ENCODE measurements at places on chromosomes 11 and 22.

DNA sequence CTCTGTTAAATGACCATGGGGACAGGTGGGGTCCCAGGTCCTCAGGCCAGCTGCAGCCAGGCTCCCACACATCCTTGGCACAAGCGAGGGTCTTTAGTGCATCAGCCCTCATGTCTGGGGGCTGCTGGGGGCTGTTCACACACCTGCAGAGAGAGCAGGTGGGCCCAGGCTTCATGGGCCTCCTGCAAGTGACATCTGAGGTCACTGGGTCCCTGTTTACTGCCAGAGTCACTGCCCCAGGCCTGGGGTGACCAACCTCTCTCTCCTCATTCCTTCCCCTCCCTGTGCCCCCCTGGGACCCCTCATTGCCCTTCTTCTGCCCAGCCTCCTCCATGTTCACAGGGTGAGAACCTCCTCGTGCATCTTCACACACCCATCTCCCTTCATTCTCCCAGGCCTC, 92.4 kb downstream of the RTL6 start:
- DNase-seq = no peak

DNA sequence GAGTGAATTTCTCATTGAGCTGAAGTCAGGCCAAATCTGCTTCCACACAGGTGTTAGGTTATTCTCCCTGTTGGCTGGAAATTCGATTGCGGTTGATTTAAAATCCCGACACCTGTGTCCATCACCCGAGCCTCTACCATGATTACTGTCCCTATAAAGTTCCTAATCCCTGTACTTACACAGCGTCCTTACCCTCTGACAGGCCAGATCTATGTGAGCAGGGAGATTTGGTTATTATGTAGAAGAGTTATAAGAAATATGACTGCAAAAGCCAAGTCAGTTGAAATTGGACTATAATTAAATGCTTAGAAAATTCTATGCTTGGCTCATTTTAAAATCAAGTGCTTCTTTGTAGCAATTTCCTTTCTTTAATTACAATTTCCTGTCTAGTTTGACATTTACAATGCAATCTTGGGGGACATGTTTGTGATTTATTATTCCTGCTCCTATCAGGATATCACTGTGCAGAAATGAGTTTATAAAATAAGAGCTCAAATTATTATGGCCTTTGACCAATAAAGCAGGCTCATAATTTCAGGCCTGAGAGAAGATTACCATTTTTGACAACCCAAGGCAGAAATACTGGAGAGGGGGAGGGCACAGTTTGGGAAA, 32.5 kb upstream of the LMO1 start:
- no peak for DNase-seq

GRCh38 chr11:128379587-128380580, 207.5 kb downstream of the ETS1 start:
- peak; percentile 19 for DNase-seq

DNA sequence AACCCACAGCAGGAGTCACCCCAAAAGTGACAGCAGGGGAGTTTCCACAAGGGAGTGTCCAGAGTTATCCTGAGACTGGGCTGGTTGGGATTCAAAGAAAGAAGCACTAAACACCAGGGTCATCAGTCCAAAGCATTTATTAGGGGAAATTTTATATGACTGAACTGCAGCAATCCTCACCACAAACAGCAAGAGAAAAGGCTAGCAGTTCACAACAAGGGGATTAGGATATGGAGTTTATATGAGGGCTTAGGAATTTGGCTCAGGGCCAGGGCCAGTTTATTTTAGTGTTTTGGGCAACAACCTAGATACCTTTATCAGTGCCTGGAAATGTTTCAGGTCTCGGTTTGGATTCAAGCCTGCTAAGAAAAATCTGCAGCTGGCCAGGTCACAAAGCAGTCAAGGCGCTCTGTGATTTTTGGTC, 4.6 kb upstream of the TMEM126A start:
- DNase-seq = no peak

DNA sequence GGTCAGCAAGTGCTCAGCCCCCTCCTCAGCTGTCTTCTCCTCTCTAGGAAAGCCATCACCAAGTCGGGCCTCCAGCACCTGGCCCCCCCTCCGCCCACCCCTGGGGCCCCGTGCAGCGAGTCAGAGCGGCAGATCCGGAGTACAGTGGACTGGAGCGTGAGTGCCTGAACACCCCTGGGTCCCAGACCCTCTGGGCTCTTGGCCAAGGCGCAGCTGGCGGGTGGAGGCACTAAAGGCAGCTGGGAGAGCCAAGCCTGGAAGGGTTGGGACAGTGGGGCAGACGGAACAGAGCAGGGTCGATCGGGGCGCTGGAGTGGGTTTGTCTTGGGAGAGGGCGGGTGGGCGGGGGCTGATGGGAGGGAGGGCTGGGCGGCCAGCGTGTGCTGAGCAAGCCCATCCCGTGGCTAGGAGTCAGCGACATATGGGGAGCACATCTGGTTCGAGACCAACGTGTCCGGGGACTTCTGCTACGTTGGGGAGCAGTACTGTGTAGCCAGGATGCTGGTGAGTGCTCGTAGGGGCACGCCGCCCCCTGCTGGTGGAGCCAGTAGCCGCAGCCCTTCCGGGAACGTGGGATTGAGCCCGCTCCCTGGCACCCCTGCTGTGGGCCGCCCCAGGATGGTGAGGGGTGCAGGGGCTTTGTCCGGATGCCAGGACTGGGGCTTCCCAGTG, 14.1 kb upstream of the MDK start:
- peak; percentile 51 for DNase-seq

DNA sequence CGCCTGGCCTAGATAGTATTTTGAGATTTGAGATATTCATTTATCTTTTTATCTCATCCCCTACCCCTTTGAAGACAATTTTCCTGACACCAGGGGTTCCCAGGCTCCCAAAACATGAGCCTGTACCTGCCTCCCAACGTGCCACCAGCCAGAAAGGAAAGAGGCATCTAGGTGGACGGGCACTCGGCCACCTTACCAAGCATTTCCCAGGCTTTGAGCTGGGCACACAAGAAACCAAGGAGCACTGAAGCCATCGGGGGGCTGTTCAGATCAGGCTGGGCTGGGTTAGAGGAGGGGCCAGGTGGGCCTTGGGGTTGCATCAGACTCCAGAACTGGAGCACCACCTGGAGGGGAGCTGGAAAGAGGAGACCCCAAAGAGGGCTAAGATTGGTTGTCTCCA, 28.5 kb upstream of the BAIAP2L2 start:
- DNase-seq = no peak

DNA sequence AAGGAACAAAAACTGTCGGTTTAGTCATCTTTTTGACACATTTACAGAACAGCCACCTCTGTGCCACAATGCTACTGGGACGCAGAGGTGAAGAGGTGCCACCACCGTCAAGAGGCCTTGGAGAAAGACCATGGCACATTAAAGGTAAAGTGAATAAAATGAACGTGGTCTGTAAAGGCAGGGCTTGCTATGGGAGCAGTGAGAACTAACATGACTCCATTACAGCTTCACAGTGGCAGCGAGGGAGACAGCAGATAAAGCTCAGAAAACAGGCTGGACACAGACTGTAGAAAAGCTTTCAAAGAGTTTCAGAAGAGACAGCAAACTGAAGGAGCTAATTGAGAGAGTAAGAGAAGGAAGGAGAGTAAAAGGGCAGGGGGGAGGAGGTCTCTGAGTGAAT, 102.9 kb downstream of the GAB2 start:
- DNase-seq = no peak

GRCh38 chr11:17475666-17476316, 854 bp downstream of the ABCC8 start:
- no peak for DNase-seq

DNA sequence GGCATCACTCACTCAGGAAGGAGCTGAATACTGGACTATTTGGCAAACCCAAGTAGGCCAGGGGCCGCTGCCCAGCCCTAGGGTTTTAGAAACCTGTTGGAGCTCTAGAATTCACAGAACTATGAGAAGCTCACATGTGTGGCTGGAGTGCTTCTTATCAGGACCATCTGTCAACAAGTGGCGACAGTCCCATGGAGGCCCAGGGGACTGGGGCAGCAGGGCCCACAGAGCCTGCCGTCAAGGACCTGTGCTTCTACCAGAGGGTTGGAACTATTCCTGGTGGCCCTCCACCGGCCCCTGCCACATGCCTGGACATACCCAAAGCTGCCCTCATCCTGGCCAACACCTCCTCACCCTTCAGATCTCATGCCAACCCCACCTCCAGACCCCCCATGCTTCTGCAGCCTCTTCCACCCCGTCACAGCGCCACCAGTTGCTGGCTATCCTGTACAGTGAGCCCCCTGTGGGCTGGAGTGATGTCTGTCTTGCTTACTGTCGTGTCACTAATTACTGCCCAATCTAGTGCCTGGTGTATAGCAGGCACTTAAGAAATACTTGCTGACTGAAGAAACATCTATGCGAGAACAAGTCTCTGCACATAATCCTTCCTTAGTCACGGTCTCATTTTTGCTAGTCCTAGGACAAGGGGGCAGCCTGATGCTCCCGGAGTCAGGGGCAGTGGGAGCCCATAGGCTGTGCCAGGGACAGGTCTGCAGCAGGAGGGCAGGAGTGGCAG, 27.2 kb upstream of the RASL10A start:
- DNase-seq = no peak

DNA sequence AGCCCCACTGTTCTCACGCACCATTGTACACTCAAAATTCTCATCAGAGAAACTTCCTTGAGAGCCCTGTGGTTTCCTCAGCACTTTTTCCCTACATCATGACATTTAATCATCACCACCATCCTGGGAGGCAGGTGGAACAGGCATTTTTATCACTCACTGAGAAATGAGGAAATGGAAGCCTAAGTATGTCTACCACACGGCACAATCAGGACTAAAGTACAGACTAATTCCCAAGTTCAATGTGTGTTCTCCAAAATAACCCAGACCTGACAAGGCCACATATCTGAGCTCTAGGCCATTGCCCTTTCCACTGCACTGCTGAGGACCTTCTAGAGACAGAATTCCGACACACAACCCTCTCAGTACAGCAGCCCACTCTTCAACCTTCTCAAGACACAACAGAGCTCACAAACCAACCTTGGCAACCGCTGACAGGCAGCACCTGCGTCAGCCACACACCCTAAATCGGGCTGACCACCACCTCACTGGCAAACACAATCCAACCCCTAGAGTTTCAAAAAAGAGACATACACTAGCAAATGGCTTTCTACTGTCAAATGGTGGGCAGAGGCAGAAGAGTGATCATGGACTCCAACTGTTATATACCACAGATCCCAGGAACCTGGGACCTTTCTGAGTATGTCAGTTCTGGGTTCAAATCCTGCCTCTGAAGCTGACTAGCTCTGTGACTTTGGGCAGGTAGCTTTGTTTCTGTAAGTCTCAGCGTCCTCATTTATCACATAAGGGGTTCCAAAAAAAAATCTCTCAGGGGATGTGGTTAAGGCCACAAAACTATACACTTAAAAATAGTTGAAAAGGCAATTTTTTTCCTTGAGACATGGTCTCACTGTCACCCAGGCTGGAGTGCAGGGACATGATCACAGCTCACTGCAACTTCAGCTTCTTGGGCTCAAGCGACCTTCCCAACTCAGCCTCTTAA, 16.3 kb downstream of the SMCO4 start:
- DNase-seq = no peak

GRCh38 chr11:77669848-77670511, 32.4 kb upstream of the CLNS1A start:
- no peak for DNase-seq

DNA sequence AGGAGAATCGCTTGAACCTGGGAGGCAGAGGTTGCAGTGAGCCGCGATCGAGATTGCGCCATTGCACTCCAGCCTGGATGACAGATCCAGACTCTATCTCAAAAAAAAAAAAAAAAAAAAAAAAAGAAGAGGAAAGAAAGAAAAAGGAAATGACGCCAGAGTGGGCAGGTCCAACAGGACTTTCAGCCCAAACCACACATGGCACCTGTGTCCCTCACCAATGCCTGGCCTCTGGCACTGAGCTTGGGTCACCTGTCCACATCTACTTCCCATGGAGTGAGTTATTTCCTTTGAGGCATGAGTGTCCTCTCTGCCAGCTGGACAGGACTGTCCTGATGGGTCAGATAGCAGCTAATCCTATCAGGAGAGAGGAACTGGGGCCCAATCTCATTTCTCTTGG, 15.2 kb upstream of the GCAT start:
- no peak for DNase-seq

DNA sequence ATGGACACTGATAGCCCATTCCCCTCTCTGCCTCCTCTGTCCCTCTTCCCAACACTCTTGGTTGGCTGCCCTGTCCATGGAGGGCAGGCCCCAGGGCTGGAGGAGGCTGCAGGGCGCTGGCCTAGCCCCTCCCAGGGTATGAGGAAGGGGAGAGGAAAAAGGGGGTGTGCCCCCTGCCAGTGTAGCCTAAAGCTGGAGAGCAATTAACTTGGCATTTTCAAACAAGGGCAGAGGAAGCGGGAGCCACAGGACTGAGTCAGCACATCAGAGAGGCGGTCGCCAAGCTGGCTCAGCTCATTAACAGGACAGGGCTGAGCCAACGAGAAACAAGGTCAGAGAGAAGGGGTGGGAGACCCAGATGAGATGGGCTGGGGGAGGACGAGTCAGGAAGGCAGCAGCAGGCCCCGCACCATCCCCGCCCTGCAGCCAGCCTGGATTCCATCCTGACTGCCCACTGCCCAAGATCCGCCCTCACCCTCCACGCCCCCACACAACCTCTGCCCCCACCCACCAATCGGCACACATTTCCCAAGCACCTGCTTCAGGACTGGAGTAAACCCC, 76.3 kb downstream of the BUD13 start:
- DNase-seq = peak; percentile 18

GRCh38 chr11:69402251-69402887, 79.1 kb upstream of the LINC01488 start:
- DNase-seq = no peak

DNA sequence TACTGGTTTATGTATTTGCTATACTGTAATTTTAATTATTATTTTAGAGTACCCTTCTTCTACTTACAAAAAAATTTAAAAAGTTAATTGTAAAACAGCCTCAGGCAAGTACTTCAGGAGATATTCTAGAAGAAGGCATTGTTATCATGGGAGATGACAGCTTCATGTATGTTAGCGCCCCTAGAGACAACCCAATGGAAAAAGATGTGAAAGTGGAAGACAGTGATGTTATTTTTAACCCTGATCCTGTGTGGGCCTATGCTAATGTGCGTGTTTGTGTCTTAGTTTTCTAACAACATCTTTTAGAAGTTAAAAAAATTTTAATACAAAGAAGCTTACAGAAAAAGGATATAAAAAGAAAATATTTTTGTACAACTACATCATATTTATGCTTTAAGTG, 205.0 kb downstream of the FAM76B start:
- no peak for DNase-seq

DNA sequence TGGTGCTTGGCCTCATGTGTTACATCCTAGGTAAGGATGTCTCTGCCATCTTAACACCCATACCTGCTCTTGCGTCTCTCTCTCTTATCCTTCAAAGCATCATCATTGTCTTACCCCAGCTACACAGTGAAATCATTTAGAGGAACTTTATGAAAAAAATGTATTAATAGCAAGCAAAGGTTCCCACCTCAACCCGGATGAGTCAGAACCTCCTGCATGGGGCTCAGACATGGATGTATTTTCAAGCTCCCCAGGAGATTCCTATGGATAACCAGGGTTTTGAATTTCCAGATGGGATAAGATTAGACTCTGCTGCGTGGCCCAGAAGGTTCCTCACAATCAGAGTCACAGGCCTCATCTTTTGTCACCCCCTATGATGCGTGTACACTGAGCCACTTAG, 89.1 kb upstream of the NNMT start:
- peak; percentile 1 for DNase-seq

GRCh38 chr11:78664636-78665035, 90.0 kb upstream of the NARS2 start:
- no peak for DNase-seq
